ENCODE measurements at places on chromosomes 4 and X.

GRCh38 chr4:53582194-53582593, 9.1 kb downstream of the LNX1 start:
- no peak for DNase-seq

DNA sequence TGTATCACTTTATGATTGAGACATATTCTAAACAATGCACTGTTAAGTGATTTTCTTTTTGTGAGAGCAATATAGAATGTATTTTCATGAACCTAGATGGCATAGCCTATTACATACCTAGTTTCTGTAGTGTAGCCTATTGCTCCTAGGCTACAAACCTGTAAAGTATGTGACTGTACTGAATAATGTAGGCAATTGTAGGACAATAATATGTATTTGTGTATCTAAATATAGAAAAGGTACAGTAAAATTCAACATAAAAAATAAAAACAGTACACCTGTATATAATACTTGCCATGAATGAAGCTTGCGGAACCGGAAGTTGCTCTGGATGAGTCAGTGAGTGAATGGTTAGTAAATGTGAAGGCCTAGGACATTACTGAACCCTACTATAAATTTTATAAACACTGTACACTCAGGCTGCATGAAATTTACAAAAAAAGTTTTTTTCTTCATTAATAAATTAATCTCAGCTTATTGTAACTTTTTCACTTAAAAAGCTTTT, 106.7 kb downstream of the VSIG4 start:
- DNase-seq: no peak

DNA sequence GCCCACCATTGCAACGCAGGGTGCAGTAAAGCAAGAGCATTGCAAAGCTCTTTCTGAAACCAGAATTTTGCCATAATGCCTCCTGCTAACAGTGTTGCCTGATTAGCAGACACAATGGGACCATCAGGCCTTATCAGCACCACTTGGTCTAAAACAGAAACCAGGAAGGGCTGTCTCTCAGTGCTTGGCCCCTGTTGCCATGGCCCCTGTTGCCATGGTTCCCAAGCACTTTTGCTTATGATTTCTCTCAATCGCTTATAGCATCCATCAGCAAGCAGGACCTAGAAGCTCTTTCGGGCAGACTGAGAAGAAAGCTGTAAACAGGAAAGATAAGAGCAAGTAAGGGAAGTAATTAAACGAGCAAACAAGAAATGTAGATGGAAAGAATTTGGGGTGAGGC, 36.8 kb downstream of the RTL5 start:
- no peak for DNase-seq

- no peak for DNase-seq
These were observed 47.5 kb downstream of the ATG4A start for GRCh38 chrX:108138814-108139702.

DNA sequence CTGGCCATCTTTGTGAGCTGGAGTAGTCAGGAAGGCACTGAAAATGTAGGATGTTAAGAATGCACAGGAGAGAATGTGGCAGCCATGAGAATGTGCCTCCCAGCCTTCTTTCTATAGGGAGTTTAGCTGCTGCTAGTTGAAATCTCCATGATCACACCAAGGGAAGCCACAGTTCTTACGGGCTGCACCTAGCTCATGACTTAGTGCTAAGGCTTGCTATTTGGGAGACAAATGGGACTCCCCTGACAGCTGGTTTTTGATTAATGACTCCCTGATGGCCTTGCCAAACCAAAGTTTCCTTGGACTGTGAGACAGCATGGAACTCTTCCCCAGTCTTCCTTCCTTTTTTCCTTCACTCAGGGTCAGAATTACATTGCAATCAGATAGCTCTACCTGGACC, 9.2 kb downstream of the CTSO start:
- DNase-seq: no peak

GRCh38 chr4:52545099-52546069, 113.7 kb downstream of the USP46 start:
- peak; percentile 9 for DNase-seq

- DNase-seq: no peak
These were observed 249.1 kb downstream of the KCNIP4 start for GRCh38 chr4:21699446-21699845.

GRCh38 chr4:60368986-60369385, 831.1 kb upstream of the ADGRL3 start:
- no peak for DNase-seq

DNA sequence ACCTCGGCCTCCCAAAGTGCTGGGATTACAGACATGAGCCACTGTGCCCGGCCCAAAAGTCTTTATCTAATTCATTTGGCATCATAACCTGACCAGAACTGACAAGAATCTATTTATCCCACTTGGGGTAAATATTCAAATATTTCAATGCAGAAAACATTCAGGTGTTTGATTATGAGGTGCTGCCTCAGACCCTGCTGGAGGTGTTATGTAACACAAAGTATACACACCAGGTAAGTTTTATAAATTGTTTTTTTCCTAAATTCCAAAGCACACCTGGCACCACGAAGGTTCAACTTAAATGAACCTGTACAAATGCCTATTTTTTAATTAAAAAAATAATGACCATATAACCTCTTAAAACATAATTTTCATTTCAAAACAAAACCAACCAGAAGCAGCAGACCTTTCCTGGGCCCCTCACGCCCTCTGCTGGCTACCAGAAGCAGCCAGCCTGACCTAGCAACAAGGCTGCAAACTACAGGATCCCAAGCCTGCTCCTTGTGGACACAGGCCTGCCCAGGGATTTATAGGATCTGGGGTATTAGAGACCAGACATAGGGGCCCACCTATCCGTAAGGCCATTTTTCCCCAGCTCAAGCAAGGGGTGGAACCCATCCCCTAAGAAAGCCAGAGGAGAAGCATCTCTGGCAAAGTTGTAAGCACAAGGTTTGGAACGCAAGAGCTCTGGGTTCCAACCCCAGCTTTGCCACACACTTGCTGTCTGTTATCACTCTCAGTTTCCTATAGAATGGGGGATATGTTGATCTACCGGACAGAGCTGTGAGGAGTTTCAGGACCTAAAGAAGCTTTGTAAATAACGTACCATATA, 11.7 kb downstream of the OTUD5 start:
- peak; percentile 61 for DNase-seq

DNA sequence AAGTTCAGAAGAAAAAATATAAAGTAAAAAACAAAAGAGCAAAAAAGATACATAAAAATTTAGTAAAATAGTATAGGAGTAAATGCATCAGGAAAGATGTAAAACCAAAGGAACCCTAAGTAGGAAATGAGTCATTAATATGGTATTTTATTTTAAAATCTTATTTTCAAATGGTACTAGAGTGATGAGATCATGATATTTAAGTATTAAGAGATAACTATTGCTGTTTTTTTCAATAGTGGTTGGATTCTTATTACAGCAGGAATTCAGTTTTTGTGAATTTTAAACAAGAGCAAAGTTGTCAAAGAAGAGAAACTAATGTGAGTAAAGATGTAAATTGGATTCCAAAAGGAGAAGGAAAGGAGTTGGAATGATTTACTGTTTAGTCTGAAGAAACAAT, 20.0 kb downstream of the EMCN start:
- DNase-seq: no peak

DNA sequence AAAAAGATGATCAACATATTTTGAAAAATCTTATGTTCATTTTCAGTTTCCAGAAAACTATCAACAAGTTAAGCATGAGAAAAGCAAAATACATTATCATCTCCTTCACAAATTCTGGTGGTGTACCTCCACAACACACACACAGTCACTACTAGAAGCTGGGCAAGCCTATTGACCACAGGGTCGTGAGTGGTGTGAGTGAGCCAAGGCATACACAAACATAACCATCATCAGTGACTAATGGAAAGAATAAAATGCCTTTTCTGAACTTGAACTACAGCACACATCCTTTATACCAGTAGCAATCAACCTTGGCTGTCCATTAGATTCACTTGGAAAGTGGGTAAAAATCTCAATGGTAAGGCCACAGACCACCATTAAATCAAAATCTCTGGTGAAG, 180.2 kb downstream of the FAM47B start:
- no peak for DNase-seq

- DNase-seq: no peak
These were observed 60.5 kb downstream of the NHS start for GRCh38 chrX:17435476-17435875.

GRCh38 chr4:7676398-7676922, 241.7 kb upstream of the PSAPL1 start:
- no peak for DNase-seq

GRCh38 chrX:24858004-24858746, 157.6 kb downstream of the ARX start:
- no peak for DNase-seq

GRCh38 chr4:107893171-107894137, 37.9 kb upstream of the CYP2U1 start:
- DNase-seq: no peak

- no peak for DNase-seq
These were observed 61.5 kb upstream of the GATB start for GRCh38 chr4:151822331-151822730.

DNA sequence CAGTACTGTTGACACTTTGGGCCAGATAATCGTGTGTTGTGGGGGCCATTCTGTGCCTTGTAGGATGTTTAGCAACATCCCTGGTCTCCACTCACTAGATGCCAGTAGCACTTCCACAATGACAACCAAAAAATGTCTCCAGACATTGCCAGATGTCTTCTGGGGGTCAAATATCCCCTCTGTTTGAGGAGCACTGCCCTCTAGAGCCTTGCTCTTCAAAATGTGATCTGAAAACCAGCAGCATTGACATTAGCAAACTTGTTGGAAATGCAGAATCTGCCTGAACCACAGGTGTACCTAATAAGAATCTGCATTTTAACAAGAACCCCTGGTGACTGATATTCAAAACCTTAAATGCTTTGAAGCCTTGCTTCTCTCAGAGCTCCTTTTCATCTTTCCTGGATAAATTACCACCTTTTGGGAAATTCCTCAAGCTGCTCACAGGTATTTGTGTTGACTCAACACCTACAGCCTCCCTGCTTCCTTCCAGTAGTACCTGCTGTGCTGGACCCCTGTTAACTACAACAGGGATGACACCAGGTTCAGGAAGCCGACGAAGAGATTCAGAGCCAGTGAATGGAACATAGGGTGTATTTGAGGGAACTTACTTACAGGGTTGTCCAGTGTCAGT, 459.0 kb upstream of the NR3C2 start:
- no peak for DNase-seq

DNA sequence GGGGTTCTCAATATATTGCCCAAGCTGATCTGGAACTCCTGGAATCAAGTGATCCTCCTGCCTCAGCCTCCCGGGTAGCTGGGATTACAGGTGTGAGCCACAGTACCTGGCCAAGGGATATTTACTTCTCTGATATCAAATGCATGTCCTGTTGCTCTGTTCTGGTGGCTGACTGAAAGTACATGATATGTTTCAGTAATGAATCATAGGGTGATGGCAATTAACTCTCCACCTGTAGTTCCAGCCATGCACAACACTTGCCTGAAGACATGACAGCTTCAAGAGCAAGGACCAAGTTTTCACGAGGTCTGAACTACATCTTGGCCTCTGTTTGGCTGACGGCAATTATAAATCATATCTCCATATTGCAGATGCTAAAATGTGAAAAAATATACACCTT, 9.1 kb downstream of the ZCCHC4 start:
- no peak for DNase-seq

- peak; percentile 40 for DNase-seq
These were observed 7.7 kb downstream of the S100P start for GRCh38 chr4:6701371-6701770.

DNA sequence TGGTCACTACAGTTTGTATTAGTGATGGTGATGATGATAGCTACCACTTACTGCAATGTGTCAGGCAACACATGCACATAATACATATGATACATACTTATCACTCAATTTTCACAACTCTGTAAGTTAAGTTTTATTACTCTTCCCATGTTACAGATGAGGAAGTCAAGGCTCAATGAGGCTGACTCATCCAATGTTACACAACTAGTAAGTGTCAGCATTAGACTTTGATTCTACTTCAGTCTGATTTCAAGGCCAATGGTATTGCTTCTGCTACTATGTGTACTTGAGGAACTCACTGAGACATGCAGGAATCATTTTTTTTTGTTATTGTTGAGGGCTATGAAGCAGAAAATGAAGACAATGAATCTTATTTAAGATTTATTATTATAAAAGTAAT, 96.4 kb upstream of the TRPC5OS start:
- DNase-seq: no peak

- no peak for DNase-seq
These were observed 30.7 kb downstream of the TAF7L start for GRCh38 chrX:101260435-101260834.

GRCh38 chr4:36341936-36342335, 60.5 kb downstream of the DTHD1 start:
- DNase-seq: no peak

GRCh38 chr4:189124149-189124758, 816.4 kb upstream of the FRG1 start:
- DNase-seq: no peak

GRCh38 chr4:15400981-15401671, 26.7 kb upstream of the C1QTNF7 start:
- DNase-seq: no peak

- no peak for DNase-seq
These were observed 213.4 kb upstream of the LNX1 start for GRCh38 chr4:53804719-53805118.

DNA sequence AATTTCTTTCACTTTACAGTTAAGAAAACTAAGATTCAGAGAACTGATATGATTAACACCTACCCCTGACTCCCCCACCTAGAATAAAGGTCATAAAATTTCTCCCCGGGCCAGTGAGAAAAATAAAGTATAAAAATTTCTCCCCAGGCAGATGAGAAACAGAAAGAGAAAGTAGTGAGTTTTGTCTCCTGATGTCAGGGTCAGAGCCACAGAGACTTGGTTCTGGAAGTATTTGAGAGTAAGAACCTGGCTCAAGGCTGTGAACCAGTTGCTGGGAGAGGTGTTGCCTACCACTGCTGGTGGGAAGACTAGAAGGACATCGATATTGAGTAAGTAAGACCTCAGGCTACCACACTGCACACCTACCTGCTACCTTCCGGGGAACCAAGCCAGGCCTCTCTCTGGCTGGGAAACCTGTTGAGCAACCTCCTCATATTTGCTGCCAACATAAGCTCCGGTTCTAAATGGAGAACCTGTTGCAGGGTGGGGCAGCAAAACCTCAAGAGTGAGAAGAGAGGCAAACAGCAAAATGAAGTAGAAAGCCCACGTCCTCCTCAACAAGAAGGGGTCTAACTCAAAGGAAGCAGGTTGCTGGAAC, 104.2 kb upstream of the PUDP start:
- no peak for DNase-seq

GRCh38 chr4:133147921-133148689, 989 bp upstream of the PCDH10 start:
- DNase-seq: no peak

GRCh38 chr4:147463065-147463464, 17.8 kb upstream of the EDNRA start:
- DNase-seq: no peak

- no peak for DNase-seq
These were observed 437.9 kb downstream of the AFF2 start for GRCh38 chrX:148938348-148938747.
